Activated naive CD4-positive, alpha-beta T cell treated with anti-CD3 and anti-CD28 coated beads for 36 hours (primary cell): ENCODE measurements at places on chromosomes 1 and 21. TPM values are rescaled to one million over a fixed set of nuclear protein-coding genes. Genes with fewer than 3 reads are reported as not detected.

Gene OXCT2
- total RNA-seq, result 0.52 TPM

Gene SLFNL1
- total RNA-seq, result 0.10 TPM

Gene MYCL
- total RNA-seq, result 0.19 TPM

Gene CGN
- 1.5 TPM for total RNA-seq

Gene GUCA2B
- not detected for total RNA-seq

Gene UQCRH
- 409 TPM for total RNA-seq

Gene GTF2B
- total RNA-seq, result 36.1 TPM

Gene ITPKB
- total RNA-seq, result 40.3 TPM

Gene SPRR2G
- total RNA-seq, result not detected

Gene TIE1
- total RNA-seq, result not detected

Gene CTH
- total RNA-seq, result 30.3 TPM

Gene HHAT
- total RNA-seq, result 3.9 TPM

Gene HENMT1
- total RNA-seq, result 19.3 TPM

Gene KAZN
- total RNA-seq, result 0.59 TPM

Gene ATAD3C
- total RNA-seq, result 0.57 TPM

Gene TNFRSF14
- total RNA-seq, result 123 TPM

Gene SYTL1
- total RNA-seq, result 28.5 TPM

Gene SPOCD1
- 0.21 TPM for total RNA-seq

Gene MMP23B
- total RNA-seq, result 0.99 TPM

Gene GJC2
- total RNA-seq, result 0.17 TPM

Gene COG2
- 22.1 TPM for total RNA-seq

Gene KCND3
- not detected for total RNA-seq

Gene RPE65
- not detected for total RNA-seq

Gene PRDM16
- 0.20 TPM for total RNA-seq

Gene SLC25A33
- total RNA-seq, result 5.2 TPM

Gene CASQ1
- total RNA-seq, result not detected

Gene MX2
- 32.5 TPM for total RNA-seq

Gene AADACL4
- not detected for total RNA-seq

Gene SPATA45
- total RNA-seq, result not detected

Gene CD53
- total RNA-seq, result 255 TPM

Gene USH2A
- not detected for total RNA-seq

Gene CRNN
- total RNA-seq, result not detected

Gene FAM72D
- 34.7 TPM for total RNA-seq

Gene MNDA
- not detected for total RNA-seq

Gene EDN2
- total RNA-seq, result not detected

Gene OR2T11
- not detected for total RNA-seq

Gene C2CD4D
- 2.7 TPM for total RNA-seq

Gene IQCC
- 5.9 TPM for total RNA-seq
